ENCODE measurements at places on chromosomes 5 and 9. TPM values are rescaled to one million over a fixed set of nuclear protein-coding genes. Genes with fewer than 3 reads are reported as not detected.
A peak's percentile ranks its signal among the peaks of the same experiment; 100 is the strongest.

DNA sequence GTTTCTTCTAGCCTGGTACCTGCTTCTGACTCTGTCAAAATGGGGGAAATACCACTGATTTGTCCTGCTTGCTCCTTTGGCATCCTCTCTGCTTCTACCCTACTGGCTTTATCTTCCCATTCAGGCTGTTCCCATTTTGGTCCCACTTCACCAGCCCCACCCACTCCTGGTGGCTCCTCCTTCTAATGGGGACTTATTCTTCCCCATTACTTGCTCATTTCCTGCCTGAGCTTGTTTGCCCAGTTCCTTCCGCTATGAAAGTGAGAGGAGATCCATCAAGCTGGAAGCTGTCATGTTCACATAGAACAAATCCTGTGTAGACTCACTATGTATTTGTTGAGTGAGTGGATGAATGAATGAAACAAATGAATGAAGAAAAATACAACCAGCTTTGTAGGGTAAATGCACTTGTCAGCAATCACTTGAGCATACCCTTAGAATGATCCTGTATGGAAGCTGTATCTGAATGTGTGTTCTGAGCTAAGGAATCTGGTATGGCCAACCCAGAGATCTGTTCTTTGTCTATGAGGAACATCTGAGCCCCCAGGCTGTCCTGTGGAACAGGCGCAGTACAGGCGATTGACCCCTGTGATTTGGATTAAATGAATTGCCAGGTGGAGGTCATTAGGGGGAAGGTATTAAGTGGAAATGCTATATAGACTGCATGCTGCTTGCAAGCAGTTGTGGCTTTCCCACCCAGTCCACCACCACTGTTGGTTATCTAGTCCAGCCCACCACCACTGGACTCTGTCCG, 89.5 kb downstream of the APBA1 start:
- peak; percentile 58 for DNase-seq

DNA sequence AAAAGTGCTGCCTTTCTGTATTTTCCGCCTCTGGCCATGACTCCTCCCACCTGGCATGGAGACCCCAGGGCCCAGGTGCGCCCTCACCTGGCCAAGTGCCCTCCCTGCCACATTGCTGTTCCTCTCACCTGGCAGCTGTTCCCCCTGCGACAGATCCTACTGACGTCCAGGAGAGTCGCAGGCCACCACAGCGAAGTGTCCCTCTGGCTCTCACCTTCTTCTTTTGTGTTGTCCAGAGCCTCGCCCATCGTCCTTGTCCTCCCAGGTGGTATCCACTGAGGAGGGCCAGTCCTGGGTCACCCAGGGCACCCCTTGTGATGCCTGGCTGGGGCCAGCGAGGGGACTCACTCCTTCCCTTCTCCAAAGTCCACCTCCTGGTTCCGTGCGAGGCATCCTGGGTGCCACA, 2.6 kb downstream of the NKD2 start:
- no peak for DNase-seq

GRCh38 chr5:64451551-64451950, 54.3 kb upstream of the RGS7BP start:
- no peak for DNase-seq

DNA sequence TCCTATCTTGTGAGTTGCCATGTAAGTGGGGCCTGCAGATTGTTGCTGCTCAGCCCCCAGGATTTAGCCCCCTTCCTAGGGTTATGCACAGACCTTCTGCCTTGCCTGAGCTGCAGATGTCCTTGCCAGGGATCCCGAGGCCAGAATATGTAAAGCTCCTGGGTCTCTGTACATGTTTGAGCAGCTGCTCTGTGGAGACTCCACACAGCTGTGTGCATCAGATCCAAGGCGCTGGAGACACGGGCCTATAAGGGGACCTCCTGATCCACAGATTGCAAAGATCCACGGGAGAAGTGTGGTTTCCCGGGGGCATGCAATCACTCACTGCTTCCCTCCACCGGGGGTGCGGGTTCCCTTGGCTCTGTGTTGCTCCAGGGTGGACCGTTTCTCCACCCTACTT, 28.9 kb downstream of the TAF11L14 start:
- DNase-seq: no peak

DNA sequence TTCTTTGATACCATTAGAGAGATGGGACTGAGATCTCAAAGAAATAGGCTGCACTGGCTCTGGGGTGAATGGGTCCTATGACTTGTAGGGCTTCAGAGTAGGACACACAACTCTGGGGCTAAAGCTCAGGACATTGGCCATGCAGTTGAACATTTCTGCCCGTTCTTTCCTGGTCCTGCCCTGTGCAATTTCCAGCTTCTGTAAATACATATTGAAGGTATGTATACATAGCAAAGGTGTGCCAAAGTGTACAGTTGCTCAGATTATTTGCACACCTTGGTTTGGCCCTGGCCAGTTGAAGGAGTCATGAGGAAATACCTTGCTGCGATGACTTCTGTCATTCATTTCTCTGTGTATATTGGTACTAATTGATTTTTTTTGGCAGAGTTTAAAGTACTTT, 52.8 kb upstream of the TAF11L2 start:
- DNase-seq: no peak

GRCh38 chr5:50476549-50476948, 35.5 kb upstream of the EMB start:
- no peak for DNase-seq

- DNase-seq: no peak
Observed at GRCh38 chr9:131120620-131121228, 4.7 kb upstream of the NUP214 start.

DNA sequence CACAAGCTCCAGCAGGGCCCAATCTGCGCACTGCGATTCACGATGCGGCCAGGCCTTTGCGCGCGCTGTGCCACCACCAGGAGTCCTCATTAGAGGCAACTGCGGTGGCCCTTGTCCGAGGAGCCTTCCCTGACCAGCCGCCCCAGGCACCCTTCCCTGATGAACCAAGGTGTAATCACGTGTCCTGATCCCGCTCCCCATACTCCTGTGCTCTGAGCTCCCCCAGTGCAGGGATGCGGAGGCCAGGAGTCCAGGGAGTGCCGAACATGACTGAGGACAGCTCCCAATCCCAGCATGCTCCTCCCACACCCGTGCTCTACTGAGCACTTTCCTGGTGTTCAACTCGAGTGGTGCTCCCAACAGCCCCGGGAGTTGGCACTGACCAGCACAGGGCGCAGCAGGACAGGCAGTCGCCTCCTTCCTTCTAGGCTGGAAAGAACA, 134.8 kb downstream of the ZNF354C start:
- DNase-seq: no peak

DNA sequence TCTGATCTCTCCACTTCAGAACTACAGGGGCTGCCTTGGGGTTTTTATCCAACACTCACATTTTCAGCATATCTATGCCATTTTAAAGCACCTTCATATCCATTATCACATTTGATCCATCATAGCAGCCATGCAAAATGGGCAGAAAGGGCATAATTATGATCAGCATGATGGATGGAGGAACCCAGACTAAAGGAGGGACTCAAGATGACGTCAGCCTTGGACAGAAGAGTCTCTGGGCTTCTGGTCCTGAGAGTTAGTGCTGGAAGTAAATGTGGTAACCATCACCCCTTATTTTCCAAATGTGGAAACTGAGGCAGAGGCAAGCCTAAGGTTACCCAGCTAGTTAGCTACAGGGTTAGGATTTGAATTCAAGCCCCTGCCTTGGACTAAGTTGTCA, 273.1 kb downstream of the DRD1 start:
- no peak for DNase-seq

GRCh38 chr5:39131210-39132127, 57.3 kb upstream of the RICTOR start:
- DNase-seq: no peak

DNA sequence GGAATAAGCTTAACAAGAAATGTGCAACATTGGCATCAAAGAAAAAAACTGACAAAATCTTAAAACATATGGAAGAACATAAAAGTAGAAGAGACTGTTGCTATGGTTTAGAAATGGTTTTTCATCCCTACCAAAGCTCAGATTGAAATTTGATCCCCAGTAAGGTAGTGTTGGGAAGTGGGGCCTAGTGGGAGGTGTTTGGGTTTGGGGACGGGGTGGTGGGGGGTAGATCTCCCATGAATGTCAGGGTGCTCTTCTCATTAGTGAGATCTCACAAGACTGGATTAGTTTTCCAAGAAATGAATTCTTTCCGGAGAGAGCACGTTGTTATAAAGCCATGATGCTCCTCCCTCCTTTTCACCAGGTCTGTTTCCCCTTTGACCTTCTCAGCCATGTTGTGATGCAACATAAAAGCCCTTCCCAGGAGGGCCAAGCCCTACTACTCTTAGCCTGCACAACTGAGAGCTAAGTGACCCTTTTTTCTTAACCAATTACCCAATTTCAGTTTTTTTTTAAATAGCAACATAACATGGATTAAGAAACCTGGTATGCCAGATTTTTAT, 10.6 kb downstream of the TMEM167A start:
- no peak for DNase-seq

GRCh38 chr5:51890435-51891116, 507.3 kb downstream of the ISL1 start:
- no peak for DNase-seq

- no peak for DNase-seq
Observed at GRCh38 chr5:171263181-171263580, 45.9 kb upstream of the TLX3 start.

GRCh38 chr5:39192450-39193160, 26.8 kb downstream of the FYB1 start:
- no peak for DNase-seq

DNA sequence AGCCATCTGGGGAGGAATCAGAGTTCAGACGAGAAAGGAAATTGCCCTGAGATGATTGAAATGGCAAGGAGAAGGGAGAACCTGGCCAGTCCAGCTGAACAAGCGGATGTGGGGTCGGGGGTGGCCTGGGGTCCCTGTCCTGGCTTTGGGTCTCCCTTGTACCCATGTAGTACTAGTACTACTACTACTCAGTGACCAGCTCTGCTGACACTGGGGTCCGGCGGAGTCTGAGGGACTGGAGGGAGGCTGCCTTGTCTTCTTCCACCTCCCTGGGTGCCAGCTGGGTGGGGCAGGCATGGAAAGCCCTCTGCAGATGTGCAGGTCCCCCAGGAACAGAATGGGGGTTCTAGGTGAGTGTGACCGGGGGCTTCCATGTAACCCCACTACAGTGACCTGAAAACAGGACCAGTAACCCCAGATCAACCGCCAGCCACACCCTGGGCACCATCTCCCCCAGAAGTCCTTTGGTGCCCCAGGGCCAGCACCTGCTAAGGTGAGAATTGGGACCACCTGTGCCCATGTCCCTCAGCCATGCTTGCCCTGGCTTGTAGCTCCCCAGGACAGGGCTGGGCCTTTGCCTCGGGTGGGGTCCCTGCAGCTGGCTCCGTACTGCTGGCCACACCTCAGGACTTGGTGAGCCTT, 89.1 kb upstream of the COL5A1 start:
- no peak for DNase-seq

DNA sequence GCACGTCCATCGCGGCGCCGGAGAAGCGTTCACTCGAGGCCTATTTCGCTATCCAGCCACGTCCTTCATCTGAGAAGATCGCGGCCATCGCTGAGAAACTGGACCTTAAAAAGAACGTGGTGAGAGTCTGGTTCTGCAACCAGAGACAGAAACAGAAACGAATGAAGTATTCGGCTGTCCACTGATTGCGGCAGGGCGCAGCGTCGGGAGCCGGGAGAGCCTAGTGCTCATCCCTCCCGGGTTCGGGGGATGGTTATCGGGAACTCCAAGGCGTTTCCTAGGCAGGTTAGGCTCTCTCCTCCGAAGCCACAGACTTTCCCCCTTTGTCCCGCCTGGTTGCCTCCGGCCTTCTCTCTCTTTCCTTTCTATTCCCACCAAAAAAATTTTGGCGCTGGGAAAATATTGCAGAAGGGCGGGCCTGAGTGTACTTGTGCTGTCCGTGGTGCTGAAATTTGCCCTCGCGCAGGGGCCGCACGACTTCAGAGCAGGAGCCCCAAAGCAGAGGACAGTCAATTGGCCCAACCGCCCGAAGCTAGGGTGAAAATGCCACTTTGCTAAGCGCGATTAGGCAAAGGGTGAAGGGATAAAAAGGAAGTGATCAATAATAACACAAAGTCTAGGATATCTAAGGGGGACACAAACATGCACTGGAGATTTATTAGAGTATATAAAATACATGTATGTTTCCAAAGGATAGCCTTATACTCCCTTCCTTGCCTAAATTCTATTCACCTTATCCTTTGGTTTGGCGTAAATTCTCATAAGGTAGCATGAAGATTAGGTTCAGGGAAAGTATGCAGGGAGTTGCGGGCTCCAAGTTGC, 1.8 kb downstream of the POU4F3 start:
- no peak for DNase-seq

- no peak for DNase-seq
Observed at GRCh38 chr9:130101915-130102314, 48.2 kb downstream of the GPR107 start.

DNA sequence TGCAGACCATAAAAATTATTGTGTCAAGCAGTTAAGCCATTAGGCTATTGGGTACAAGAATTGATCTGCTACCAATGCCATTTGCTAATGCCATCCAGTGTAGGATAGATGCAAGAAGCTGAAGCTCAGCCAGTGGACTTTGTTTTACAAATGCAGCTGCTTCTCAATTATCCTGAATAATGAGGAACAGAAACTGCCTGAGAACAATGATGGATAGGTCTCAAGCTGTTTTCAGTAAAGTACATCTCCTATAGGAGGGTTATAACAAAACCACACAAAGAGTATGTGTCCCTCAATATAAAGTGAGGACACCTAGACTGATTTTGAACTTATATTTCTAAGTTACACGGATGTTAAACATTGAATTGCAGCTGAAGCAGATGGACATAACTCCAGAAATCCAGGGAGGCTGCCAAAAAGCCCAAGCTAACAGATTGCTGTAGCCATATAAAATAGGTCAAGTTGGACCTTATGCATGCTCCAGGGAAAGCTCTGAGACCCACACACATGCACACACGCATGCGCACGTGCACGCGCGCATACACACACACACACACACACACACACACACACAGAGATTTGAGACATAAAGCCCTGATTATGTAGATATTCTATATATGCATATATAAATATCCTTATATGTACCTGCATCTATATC, 482.7 kb upstream of the CD180 start:
- DNase-seq: no peak

The CYLC2 gene
- not detected for total RNA-seq

The OR13C4 gene
- total RNA-seq: not detected

The LCN1 gene
- total RNA-seq: not detected

The CDH18 gene
- total RNA-seq: not detected

Data from pulmonary artery endothelial cell (primary cell).